ENCODE measurements at places on chromosomes 6 and 20.

GRCh38 chr6:21000331-21000801 is 466.1 kb downstream of the CDKAL1 start:
- no peak for DNase-seq

GRCh38 chr6:151807513-151808370 is at the start of gene ESR1:
ESR1 (plus strand) TSS chr6:151807682; CDS start chr6:151807913, 231 bp downstream.
- no peak for DNase-seq

- DNase-seq, result peak; percentile 30
Measured at GRCh38 chr6:141153563-141153962, 979.2 kb upstream of the GJE1 start.

DNA sequence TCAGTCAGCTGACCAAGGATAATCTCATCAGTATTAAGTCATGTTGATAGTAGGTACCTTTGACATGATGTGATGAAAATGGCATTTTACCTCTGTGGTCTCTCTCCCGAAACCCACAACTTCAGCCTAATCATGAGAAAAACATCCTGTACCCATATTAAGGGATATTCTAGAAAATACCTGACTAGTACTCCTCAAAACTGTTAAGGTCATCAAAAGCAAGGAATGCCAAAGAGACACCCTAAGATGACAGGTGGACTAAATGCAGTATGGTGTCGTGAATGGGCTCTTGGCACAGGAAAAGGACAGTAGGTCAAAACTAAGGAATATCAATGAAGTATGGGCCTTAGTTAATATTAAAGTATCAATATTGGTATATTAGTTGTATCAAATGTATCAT is 221.4 kb downstream of the PLCB1 start:
- DNase-seq, result no peak

GRCh38 chr20:7094438-7094997 is 327.0 kb downstream of the BMP2 start:
- peak; percentile 20 for DNase-seq

DNA sequence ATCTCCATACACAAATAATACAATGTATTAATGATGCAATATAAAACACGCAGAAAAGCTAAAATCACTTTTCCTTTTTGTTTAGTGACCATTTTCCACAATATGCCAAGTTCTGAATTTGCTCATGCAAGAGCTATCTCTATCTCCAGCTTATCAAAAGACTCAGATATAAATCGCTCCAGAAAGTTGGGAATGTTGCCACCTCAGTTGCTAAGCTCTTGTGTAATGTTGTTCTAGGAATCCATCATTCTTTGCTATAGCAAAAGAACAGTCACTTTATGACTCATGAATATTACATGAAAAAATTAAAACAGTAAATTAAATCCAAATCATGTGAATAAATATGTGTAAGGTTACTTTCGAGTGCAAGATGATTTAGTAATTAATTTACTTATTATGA is 8.7 kb downstream of the PLAGL1 start:
- DNase-seq, result no peak

DNA sequence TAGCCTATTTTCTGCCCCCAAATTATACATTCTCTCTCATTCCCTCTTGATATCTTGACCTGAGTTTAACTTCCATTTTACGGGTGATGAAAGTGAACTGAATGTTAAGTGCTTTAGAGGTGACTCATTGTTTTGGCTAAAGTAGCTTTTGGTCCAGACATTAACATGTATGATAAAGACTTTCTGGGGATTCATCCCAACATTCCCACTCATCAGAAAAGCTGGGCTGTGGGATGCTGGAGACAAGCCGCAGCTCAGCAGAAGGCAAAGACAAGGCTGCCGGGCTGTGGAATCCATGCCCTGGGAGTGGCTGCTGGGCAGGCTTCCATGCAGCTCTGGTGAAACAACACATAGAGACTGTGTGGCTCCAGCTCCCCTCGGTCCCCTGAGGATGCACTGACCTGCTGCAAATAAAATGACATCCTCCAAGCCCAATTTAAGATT is 89.9 kb upstream of the SYNDIG1 start:
- no peak for DNase-seq

Data from stimulated activated CD4-positive, alpha-beta T cell treated with anti-CD3 and anti-CD28 coated beads, Interleukin-2, amount 100 ng/mL, for 24 hours (primary cell).